ENCODE measurements at places on chromosomes 16 and 17.

DNA sequence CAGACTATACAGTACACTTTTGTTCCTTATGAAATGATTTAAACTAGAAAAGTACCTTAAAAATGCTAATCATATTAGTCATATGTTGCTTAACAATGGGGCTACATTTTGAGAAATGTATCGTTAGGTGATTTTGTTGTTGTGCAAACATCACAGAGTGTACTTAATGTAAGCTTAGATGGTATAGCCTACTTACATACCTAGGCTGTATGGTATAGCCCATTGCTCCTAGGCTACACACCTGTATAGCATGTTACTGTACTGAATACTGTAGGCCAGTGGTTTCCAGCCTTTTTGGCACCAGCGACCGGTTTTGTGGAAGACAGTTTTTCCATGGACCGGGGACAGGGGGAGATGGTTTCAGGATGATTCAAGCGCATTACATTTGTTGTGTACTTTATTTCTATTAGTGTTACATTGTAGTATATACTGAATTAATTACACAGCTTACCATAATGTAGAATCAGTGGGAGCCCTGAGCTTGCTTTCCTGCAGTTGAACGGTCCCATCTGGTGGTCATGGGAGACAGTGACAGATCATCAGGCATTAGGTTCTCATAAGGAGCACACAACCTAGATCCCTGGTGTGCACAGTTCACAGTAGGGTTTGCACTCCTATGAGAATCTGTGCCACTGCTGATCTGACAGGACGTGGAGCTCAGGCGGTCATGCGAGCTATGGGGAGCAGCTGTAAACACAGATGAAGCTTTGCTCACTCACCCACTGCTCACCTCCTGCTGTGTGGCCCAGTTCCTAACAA, 35.0 kb upstream of the MRC2 start:
- DNase-seq: peak; percentile 34

GRCh38 chr17:7838090-7839075, 4.4 kb downstream of the KDM6B start:
- DNase-seq: peak; percentile 48

DNA sequence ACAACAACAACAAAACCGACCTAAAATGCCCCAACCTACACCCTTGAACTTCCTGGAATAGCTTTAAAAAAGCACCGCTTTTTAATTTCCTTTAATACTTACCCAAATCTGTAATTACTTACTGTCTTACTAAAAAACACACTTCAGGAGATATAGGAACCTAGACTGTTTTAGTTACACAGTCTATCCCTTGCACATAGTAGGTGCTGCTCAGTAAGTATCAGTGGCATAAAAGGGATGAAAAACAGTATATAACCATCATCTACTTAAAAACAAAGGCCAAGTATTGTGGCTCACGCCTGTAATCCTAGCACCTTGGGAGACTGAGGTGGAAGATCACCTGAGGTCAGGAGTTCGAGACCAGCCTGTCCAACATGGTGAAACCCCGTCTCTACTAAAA, 6.1 kb downstream of the SUMO2 start:
- DNase-seq: no peak

- no peak for DNase-seq
Measured at GRCh38 chr16:50099957-50100648, 34.3 kb downstream of the HEATR3 start.

- no peak for DNase-seq
Measured at GRCh38 chr16:35626041-35626440, 2166.6 kb downstream of the TP53TG3F start.

DNA sequence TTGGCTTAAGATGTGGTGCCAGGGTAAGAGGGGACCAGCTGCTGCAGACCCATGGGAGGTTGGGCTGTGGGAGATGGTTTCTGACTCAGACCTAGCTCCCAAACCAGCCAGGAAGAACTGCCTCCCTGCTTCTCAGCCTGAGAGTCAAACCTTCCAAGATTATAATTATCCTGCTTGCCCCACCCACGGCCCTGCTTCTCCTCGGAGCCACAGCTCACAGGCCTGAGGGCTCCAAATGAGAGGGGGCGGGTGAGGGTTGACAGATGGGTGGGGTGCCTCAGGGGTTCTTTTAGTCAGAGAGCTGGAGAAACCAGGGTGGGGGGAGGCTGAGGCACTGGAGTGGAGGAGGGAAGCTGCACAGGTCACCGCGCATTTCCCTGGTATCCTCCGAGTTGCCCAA, 28.7 kb upstream of the GRIN2A start:
- no peak for DNase-seq

DNA sequence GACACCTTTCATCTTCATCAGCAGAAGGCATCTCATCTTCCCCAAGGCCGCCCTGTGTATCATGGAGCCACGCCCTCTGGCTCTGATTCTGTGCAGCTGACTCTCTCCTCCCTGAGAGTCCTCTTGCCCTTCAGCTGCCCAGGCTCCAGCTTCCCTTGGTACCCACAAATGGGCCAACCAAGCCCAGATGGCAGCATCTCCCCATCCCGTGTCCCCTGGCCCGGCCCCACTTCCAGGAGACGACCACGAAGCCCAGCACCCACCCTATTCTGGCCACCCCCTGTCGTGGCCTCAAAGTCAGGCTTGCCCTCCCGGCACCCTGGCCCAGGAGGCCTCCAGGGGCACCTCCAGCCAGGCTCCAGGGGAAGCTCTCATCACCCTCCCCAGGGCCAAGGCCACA, 31.3 kb upstream of the KSR1 start:
- no peak for DNase-seq

DNA sequence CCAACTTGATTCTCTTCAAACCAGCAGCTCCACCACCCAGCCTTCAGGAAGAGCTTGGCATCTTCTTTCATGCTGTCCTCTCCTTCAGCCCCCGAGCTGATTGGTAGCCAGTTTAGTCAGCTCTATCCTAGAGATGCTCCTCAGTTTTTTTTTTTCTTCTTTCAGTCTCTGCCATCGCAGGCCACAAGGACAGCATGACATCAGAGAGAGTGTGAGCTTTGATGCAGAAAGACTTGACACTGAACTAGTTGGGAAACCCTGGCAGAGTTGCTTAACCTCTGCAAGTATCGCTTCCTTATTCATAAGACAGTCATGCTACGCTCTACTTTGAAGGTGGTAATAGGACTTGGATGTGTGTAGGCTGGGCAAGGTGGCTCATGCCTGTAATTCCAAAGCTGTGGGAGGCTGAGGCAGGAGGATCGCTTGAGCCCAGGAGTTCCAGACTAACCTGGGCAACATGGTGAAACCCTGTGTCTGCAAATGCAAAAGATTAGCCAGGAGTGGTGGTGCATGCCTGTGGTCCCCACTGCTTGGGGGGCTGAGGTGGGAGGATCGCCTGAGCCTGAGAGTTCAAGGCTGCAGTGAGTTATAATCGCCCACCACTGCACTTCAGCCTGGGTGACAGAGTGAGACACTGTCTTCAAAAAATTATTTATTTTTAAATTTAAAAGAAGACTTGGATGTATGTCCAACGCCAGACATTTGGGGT, 2.6 kb downstream of the CD300LB start:
- DNase-seq: peak; percentile 6

- peak; percentile 90 for DNase-seq
Measured at GRCh38 chr16:67884684-67885083, at the start of gene NRN1L. NRN1L (plus strand) TSS chr16:67884885; CDS start chr16:67884904, 19 bp downstream.

- DNase-seq: no peak
Measured at GRCh38 chr17:36069136-36069535, 5.1 kb downstream of the CCL18 start.

- peak; percentile 94 for DNase-seq
Measured at GRCh38 chr17:72976971-72977770, 115.3 kb downstream of the SLC39A11 start.

DNA sequence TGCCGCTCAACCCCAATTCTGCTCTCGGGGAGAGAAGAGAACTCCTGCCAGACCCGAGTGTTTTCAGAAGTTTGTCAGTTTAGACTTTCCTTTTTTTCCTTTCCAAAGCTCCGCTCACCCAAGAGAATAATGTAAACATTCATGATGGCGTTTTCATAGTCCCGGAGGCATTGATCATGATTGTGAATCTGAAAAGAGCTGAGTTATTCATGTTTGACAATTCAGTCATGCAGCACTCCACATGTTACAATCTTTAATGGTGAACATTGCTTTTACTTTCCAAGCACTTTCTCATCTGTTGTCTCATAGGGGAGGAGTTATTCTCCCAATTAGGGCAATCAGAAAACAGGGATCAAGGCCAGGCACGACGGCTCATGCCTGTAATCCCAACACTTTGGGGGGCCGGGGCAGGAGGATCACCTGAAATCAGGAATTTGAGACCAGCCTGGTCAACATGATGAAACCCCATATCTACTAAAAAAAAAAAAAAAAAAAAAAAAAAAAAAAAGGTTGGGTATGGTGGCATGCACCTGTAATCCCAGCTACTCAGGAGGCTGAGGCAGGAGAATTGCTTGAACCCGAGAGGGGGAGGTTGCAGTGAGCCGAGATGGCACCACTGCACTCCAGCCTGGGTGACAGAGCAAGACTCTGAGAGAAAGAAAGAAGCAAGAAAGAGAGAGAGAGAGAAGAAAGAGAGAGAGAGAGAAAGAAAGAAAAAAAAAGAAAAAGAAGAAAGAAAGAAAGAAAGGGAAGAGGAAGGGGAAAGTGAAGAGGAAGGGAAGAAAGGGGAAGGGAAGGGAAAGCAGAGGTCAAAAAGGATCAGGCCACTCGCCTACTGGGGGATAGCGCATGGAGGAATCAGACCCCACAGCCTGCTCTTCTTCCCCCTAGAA, 70.0 kb upstream of the TNRC6C start:
- DNase-seq: peak; percentile 20

GRCh38 chr17:49688848-49689247, 11.0 kb upstream of the SPOP start:
- DNase-seq: no peak

GRCh38 chr17:64174686-64175456, 44.9 kb upstream of the ERN1 start:
- DNase-seq: peak; percentile 86

- peak; percentile 80 for DNase-seq
Measured at GRCh38 chr16:67296420-67296819, 17.1 kb downstream of the PLEKHG4 start.

- no peak for DNase-seq
Measured at GRCh38 chr17:41413353-41413957, 10.9 kb downstream of the KRT37 start.

DNA sequence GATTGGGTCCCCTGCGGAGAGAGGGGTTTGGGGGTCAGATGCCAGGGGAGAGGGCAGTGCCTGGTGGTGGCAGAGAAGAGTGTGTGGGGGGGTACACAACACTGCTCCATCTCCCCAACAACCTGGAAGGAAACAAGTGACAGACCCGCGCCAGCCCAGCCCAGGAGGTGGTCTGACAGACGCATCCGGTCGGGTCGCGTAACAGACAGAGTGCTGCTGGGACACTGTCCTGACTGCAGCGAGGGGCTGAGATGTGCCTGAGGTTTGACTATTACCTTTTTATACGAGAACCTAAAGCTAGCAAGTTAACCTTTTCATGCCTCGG, 16.2 kb downstream of the UNC13D start:
- DNase-seq: no peak

DNA sequence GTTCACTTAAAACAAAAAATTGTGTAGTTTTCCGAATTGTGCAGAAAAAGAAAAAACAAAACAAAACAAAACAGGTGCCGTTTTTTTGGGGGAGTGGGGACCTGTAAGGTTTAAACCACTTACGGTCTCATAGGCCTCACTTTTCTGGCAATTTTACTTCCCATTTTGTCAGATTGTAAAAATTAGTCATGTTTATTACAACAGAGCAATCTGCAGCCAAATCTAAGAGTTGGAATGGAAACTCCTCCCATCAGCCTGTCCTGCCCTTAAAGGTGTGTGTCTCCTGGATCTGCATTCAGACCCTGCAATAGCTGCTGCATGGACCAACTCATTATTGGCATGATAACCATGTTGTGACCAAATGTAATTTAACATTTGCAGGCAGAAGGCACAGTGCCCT, 8.2 kb upstream of the SALL1 start:
- peak; percentile 29 for DNase-seq

DNA sequence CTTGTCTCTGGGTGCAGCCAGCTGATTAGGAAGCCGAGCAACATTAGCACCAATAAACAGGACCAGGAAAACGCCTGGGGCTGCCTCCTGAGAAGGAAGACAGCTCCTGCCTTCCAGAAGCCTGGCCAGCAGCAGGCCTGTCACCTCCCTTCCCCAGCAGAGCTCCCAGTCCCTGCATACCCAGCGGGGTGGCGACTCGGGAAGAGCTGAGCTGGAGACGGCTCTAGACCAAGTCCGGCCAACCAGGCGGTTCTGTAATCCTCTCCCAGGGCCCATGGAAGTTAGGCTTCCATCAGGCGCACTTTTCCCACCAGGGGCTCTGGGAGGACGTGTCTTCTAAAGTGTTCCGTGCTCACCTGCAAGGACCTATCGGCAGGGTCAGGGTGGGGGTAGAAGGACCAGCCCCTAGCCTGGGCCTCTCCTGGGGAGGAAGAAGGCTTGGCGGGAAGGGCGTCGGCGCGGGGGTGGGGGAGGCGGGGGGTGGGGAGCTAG, 12.0 kb upstream of the CLUH start:
- no peak for DNase-seq

GRCh38 chr17:32520104-32520701, 33.4 kb downstream of the CDK5R1 start:
- peak; percentile 17 for DNase-seq

- DNase-seq: no peak
Measured at GRCh38 chr17:33950061-33950460, 305.0 kb upstream of the CCL2 start.

- no peak for DNase-seq
Measured at GRCh38 chr17:70202840-70203239, 33.5 kb downstream of the KCNJ2 start.

DNA sequence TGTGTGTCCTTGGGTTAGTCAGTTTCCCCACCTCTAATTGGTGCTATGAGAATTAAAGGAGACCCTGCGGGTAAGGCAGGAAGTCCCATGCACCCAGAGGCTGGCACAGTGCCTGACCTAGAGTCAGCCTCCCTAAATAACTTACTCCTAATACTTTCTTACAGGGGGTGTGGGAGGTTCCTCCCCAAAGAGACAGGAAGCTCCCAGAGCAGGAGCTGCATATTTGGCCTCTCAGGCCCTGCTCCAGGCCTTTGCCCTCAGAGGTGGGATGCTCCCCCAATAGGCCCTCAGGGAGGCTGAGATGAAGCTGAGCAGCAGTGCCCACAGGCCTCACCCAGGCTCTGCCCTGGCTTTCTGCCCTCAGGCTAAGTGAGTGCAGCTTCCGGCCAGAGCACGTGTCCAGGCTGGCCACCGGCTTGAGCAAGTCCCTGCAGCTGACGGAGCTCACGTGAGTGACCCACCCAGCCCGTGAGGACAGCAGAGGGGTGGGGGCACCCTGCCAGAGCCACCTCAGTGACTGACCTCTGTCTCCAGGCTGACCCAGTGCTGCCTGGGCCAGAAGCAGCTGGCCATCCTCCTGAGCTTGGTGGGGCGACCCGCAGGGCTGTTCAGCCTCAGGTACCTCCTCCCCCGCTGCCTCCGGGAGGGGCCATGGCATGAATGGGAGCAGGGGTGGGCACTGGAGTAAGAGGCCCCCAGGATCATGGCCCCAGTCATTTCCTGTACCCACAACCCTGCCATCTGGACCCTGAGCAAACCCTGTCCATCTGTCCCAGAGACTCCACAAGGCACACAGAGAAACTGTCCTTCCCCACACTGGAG, 31.1 kb upstream of the CPNE2 start:
- DNase-seq: peak; percentile 49
